ENCODE measurements at places on chromosomes 11 and 22.

- no peak for DNase-seq
Measured at GRCh38 chr22:21611210-21611977, 18.4 kb downstream of the YDJC start.

- no peak for DNase-seq
Measured at GRCh38 chr11:10041748-10042446, 252.1 kb downstream of the SBF2 start.

GRCh38 chr11:44408711-44409470 lies 99.0 kb upstream of the ALX4 start:
- DNase-seq, result no peak

DNA sequence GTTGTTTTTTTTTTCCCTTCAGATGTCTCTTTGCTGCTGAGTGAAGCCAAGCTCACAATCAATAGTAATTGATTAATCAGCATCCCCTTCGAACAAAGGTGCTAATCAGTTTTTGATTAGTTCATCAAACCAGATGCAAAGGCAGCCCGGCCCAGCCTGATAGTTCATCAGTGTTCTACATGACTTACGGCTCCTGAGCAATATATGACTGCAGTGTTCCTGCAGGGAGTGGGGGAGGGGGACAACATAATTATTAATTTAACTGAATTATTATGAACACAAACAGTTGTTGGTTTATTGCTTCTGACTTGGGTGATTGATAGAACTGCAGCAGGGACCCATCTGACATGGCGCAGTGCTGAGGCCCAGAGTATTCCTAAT lies 315.3 kb downstream of the CADM1 start:
- DNase-seq, result no peak

- DNase-seq, result no peak
Measured at GRCh38 chr11:105489446-105489845, 120.4 kb upstream of the GRIA4 start.

DNA sequence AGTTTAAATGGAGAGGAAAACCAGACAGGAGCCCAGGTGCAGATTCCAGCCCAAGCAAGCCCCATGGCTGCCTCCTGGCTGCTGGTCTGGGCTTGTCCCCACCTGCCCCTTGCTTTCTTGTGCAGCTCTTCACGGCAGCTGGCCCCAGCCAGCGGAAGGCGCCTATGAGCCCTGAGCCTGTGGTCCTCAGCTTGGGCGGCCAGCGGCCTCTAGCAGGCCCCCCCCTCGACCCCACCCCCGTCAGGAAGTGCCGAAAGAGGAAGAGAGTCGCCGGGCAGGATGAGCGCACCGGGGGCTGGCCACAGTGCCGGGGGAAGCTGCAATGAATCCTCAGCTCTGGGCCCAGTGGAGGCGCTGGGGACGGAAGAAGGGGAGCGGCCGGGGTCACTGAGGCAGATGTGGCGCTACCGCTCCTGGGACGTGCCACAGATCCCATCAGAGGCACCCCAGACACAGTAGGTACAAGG lies 2.1 kb upstream of the DGKZ start:
- no peak for DNase-seq

- no peak for DNase-seq
Measured at GRCh38 chr22:29382580-29383302, 5.6 kb downstream of the AP1B1 start.

GRCh38 chr11:75014129-75014528 lies 25.4 kb downstream of the NEU3 start:
- DNase-seq, result no peak

All from stimulated activated CD4-positive, alpha-beta T cell treated with anti-CD3 and anti-CD28 coated beads, TNF-alpha, amount 100 ng/mL, for 48 hours (primary cell).